ENCODE measurements at places on chromosomes 5 and 9.

DNA sequence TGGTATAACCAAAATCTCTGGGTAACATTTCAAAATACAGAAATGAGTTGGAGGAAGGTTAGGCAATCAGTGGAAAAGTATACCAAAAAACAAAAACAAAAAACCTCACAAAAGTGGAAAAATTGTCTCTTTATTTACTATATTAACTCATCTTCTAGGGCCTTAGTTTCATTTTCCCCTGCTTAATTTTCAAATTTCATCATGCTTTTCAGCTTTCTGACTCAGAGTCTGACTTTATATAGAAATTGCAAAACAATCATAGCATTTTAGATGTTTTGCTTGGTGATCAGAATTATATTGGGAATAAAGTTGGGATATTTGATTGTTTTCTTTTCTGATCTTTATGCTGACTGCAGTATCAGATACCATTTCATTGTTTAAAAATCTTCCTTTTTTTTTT is 257.0 kb upstream of the PRR16 start:
- no peak for DNase-seq

- DNase-seq, result no peak
Observed at GRCh38 chr9:35107297-35108290, 4.7 kb upstream of the STOML2 start.

- DNase-seq, result no peak
Observed at GRCh38 chr5:133396187-133396741, 216.1 kb downstream of the FSTL4 start.

DNA sequence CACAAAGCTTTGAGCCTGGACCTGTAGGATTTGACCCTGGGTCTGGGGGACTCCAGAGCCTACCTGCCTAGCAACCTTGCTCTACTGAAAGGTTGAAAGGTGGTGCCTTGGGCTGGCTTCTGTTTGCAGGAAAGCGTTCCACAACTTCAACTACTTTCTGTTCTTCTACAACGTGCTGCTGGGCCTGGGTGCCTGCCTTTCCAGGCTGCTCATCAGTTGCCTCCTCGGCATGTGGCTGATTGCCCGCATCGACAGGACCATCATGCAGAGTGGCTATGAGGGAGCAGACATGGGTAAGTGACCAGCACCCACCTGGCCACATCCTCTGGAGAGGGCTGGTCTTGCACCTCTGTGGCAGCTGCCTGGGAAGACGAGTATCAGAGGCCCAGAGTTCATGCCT is 13.6 kb upstream of the CCDC180 start:
- no peak for DNase-seq

GRCh38 chr9:6646293-6646636 is 736 bp upstream of the GLDC start:
- DNase-seq, result no peak

- DNase-seq, result no peak
Observed at GRCh38 chr9:108835831-108836230, 20.0 kb downstream of the ACTL7B start.

DNA sequence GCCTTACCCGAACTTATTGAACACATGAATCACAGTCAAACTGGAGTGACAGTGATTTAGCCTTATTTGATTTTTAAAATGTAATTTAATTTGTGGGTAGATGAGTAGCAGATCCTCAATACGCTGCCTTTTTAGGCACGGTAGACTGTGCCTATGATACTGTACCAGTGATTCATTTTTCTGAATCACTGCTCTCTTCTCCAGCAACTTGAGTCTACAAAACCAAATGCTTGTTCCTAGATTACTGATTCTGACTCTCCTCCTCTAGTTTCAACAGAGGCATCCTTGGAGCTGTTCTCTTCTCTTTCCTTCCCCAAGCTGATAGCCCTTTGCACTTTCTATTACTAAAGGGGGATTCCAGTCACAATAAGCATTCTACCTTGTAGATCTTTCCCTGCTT is 94.3 kb upstream of the IL7R start:
- no peak for DNase-seq

DNA sequence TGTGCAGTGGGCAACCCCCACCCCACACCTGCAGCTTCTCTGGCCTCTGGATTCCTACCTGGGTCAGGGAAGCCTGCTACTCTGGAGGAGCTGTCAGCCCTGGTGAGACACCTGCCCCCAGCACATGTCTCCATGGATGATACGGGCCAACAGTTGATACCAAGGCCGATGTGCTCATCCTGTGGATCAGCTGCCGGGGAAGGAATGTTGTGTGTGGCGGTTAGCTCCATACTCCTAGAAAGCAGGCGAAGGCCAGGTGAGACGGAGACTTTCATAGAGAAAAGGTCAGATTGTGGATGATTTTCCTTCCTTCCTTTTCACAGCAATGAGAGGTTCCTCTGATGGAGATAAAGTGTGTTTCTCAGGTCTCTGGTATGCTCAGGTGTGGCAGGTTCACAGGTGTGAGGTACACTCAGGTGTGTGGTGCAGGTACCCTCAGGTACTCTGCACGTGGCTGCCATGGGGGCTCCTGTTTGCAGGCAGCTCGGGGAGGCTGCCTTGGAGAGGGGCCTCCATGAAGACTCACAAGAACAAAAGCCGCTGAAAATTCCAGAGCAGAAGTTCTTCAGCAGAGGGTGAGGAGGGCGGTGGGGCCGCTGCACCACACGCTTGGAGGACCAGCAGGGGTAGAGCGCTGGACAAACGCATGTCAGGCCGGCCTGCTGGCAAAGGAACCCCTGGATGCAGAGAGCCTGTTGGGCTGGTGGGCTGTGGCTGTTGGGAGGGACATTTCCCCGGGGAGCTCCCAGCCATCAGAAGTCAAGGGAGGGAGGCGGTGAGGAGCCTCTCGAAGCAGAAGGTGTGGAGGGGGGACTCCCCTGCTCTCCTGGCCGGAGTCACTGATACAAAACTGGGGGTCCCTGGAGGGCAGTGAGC is 5.1 kb upstream of the AHRR start:
- DNase-seq, result no peak

- no peak for DNase-seq
Observed at GRCh38 chr9:20314981-20315380, 307.3 kb downstream of the MLLT3 start.

- no peak for DNase-seq
Observed at GRCh38 chr9:17864951-17865350, 286.1 kb downstream of the SH3GL2 start.

- DNase-seq, result no peak
Observed at GRCh38 chr9:97632248-97632984, 752 bp downstream of the TSTD2 start.

- no peak for DNase-seq
Observed at GRCh38 chr5:36680066-36680465, 73.7 kb downstream of the SLC1A3 start.

DNA sequence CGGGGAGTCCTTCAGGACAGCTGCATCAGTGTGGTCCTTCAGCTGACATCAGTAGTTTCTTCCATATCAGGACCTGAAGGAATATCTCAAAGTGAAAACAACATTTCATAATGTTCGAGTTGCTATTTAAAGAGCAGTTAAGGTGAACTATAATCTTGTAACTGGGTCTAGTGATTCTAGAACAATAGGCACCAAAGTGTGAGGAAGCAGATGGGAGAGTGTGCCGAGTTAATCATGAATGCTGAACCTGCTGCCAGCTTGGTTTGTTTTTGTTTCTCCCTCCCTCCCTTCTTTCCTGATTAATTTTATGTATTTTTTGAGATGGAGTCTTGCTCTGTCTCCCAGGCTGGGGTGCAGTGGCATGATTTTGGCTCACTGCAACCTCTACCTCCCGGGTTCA is 3.6 kb upstream of the PTGR1 start:
- DNase-seq, result no peak

DNA sequence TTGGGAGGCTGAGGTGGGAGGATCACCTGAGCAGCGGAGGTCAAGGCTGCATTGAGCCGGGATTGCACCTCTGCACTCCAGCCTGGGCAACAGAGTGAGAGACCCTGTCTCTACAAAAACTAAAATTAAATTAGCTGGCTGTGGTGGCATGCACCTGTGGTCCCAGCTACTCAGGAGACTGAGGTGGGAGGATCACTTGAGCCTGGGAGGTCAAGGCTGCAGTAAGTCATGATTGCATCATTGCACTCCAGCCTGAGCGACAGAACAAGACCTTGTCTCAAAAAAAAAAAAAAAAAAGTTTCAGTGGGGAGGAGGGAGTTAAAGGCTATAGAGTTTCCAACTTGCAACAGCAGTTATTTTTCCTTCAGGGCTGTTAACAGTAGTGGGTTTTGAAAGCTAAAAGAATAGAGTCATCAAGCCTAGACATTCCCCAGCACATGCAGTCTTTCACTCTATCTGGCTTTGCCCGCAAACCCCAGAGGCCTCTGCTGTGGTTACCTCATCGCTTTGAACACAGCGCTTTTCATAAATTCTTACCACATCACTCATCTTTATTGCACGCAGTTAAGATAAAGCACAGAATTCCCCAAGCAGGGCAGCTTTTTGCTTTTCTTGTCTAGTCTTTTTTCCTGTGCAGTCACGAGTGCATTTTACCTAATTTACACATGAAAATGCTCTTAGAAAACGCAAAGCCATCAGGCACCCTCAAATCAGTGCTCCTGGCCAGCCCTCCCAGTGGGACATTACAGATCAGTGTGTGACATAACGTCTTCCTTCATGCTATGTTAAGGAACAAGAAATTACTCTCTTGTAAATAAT is 8.7 kb upstream of the SLC2A8 start:
- peak; percentile 67 for DNase-seq

DNA sequence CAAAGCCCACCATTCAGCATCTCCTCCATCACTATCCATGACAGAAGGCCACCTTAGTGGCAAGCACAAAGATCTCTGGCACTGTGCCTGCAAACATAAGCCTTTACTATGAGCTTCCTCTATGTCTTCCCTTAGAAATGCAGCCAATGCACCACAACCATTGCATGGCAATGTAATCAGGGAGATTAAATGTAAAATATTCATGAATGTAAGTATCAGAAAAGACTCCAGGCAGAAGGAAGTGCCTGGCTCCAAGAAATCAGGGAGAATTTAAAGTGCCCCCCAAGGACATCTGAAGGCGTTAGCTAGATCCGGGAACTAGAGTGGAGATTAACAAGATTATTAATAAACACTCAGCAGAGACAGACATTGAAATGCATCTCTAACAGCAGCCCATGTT is 32.5 kb upstream of the MYORG start:
- DNase-seq, result no peak
